ENCODE measurements at places on chromosomes 12 and 14.

GRCh38 chr12:61137677-61138414, 1122.4 kb upstream of the USP15 start:
- DNase-seq = no peak

- DNase-seq = no peak
Measured at GRCh38 chr12:63844391-63845341, at the start of gene SRGAP1. SRGAP1 (plus strand) TSS chr12:63844700; CDS start chr12:63844817, 117 bp downstream.

GRCh38 chr12:61869796-61870195, 390.4 kb upstream of the USP15 start:
- no peak for DNase-seq

- DNase-seq = no peak
Measured at GRCh38 chr14:92514844-92515514, 1.4 kb downstream of the RIN3 start.

DNA sequence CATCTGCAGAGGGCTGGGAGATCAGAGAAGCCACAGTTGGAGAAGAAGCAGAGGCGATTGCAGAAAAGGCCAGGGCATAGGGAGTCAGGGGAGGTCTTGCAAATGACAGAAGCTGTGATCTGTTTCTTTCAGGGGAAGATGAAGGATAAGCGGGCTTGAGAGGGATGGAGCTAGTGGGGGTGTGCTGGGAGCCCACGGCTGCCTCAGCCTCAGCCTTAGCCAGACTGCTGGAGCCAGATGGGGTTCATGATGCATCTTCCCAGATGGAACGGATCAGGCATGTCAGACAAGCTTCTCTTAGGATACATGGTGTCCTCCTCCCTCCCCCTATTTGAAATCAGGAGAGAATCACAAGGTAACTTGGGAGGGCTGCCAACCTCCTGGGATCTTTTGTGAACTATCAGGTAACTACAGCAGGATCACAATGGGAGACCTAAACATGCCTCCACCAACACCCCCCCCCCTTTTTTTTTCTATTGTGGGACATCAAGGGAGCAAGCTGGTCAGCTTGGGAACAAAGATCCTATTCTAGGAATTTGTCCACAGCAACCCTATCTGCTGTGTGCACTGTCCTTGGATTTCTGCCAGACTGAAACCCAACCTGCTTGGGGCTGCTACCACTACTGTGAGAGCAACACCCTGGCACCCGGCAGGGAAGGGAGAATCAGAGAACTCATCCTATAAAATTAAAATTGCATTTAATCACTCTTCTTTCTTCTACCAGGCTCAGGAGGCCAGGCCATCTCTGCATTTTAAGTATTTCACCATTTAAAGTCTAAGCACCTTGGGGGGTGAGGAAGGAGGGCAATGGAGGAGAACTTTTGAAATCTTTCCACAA, 10.7 kb upstream of the ATP2A2 start:
- no peak for DNase-seq

DNA sequence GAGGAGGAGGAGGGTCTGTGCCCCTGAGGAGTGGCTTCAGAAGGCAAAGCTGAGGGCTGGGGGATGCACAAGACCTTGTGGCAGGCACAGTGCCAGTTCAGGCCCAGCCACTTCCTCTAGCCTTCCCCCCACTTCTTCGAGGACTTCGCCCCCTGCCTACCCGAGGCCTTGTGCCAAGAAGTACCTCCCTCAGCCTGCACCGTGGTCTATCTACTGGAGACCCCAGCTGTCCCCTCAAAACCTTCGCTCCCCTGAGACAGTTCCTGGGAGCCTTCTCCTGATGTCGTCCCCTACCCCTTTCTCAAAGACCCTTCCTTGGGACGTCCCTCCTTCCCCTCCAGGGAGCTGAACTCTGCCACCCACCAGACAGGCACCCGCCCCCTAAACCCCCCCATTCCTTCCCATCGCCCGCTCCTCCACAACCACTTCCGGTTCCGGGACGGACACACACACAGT, 604 bp downstream of the ZNF384 start:
- DNase-seq = no peak

GRCh38 chr14:64410084-64410774, 22.1 kb downstream of the MTHFD1 start:
- no peak for DNase-seq
